ENCODE measurements at places on chromosomes 16 and 17.

GRCh38 chr16:66935314-66936011 is at the start of gene CES2:
TSS of gene CES2 (plus strand) at chr16:66935516. CDS start at chr16:66935636, 120 bp downstream.
- DNase-seq: peak; percentile 79

- DNase-seq: no peak
Measured at GRCh38 chr16:34078691-34079090, 619.3 kb downstream of the TP53TG3F start.

- no peak for DNase-seq
Measured at GRCh38 chr17:76570877-76571471, 14.7 kb downstream of the ST6GALNAC2 start.

DNA sequence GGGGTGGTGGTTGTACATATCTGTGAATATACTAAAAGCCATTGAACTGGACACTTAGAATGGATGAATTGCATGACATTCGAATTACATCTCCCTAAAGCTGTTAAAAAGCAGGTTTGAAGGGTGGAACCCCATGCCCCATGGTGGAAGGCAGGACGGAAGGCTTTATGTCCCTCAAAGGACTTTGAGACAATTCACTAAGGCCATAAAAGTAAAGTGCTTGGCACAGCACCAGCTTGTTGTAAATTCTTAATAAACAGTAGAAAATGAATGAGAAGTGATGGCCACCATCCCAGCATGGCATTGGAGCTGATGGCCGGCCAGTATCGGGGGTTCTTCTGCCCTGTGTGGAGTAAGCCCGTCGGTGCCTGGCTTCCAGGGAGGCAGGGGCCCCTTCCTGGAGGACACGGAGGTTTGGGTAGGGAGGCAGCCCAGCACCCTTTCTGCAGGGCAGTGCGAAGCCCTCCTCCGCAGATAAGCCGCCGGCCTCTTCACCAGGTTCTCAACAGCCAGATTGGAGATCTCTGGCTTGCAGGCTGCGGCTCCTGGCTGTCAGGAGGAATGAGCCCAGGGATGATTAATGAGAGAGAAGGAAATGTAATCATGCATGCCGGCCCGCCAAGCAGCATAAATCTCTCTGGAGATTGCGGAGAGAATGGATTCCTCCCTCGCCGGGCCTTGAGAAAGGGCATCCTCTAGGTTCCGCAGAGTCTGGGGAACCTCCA is 346.9 kb downstream of the FOXL1 start:
- no peak for DNase-seq

DNA sequence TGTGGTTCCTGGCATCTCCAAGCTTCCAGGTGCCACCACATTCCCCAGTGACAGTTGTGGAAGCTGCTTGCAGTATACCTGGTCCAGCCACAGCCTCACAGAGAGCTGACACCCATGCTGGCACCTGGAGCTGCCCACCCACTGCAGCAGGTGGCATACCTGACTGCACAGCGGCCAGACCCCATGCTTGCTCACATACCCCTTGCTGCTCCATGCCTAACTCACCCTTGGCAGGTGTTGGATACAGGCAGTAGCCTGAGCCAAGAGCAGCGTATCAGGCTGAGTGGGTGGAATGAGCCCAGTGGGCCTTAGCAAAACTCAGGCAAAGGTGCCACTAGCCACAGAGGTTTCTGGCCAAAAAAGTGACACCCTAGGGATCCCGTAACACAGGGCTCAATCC is 232.3 kb downstream of the CEP112 start:
- no peak for DNase-seq

- peak; percentile 88 for DNase-seq
Measured at GRCh38 chr17:50055055-50055425, 870 bp upstream of the ITGA3 start.

GRCh38 chr16:85592700-85593493 is 20.2 kb upstream of the GSE1 start:
- no peak for DNase-seq

DNA sequence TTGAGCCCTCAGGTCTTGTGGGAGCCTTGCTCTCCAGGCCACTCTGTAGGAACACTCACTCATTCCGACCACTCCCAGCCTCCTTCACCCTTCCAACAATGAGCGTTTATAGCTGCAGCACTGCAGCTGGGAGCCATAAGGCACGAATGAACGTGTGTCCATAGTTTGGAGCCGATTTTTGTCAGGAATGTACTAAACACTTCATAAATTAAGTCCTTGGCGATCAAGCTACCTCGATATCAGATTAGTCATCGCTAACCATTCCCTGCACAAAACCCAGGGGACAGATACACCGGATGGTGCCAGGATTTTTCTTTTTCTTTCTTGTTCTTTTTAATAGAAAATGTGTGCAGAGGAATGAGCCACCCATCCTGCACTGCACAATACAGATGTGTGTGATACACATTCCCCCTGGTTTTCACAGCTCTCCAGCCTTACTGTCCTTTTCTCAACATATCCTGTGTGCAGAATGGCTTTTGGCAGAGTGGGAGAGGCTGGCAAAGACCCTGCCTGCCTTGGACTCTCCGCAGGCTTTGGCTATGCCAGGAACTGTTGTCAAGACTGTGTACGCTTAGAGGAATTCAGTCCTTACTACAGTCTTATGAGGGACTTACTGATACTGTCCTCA is 68.4 kb upstream of the ELAC2 start:
- no peak for DNase-seq

DNA sequence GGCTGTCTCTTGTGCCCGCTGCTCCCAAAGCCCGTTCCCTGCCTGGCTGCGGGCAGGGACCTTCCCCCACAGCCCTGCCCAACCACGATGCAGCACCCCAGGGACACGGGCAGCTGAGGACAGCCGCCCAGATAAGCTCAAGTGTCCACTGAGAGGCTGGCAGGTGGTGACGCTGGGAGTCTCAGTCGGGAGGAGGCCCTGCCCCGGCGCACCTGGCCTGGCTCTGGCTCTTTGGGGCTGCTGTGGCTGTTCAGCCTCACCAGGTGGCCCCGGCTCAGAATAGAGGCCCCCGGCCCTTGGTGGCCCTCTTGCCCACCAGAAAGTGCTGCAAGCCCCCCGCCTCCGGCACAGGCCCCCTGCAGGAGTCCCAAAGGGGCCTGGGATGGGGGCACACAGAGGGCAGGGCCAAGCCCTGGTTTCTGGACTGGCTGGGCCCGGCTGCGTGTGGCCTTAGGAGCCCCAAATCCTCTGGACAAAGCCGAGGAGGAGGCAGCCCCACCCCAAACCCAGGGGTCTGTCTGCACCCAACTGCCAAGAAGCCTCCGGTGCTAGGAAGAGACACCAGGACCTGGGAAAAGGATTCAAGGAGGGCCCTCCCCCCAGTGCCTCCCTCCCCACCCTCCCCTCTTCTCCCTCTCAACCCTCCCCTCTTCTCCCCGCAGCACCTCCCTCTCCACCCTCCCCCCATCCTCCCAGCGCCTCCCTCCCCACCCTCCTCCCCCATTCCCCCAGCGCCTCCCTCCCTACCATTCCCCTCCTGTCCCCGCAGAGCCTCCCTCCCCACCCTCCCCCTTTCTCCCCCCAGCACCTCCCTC is 5.3 kb downstream of the NTHL1 start:
- DNase-seq: no peak

DNA sequence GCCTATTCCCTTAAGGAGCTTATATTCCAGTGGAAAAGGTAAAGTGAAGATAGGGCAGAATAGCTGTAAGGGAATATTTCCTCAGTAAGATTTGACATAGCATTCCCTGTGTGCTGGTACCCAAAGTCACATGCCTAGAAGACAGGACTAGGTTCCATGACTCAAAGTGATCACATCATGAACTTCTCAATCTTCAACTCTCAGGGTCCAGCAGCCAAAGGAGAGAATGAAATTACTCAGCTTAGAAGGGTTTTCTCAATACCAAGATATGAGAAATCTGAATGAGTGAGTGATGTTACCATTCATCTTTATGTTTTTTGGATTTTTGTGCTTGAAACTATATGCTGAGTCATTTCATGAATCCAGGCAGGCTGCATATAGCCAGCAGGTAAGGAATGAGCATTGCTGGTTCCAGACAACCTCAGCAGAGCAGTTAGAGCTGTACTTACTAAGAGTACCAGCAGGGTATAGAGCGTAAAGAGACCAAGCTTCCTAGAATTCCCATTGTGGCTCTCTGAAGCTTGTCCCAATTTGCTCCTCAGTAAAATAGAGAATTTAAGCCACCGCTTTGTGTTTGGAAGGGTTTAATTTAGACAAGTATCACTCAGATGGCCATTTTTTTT is 91.1 kb downstream of the ANKFN1 start:
- DNase-seq: no peak

GRCh38 chr17:27078296-27078695 is 215.6 kb upstream of the WSB1 start:
- DNase-seq: no peak

DNA sequence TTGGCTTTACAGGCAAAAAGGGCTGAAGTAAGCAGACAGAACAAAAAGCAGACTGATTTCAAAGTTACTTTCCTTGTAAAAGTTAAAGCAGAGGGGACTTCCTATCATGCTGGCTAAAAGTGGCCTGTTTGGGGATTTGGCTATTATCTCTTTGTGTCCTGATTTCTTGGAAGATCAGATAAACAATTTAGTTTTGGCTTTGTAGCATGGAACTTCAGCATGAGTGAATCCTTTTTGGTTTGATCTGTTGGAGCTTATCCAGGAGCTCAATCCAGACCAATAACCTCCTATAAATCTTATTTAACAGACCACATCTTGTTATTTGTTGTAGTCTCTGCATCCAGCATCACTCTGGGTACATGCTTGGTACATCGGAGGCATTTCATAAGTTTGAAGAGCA is 8.9 kb upstream of the RNF112 start:
- DNase-seq: no peak

DNA sequence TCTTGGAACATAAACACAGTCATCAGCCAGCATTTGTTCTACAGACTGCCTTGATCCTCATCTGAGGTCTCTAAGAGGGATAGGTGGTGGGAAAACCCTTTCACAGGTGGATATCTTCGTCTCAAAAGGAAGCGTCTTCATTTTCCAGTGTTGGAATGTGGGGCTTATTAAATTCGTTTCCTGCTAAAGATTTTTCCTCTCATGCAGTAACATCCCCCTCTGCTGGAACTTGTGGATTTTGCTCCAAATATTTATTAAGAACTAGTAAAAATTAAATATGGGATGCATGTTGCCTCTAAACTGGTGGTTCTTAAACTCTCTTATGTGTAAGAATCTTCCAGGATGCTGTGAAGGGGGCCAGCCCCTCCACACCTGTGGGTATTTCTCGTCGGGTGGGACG is 20.1 kb upstream of the MLYCD start:
- DNase-seq: peak; percentile 53

GRCh38 chr17:65990593-65990992 is 201.3 kb downstream of the CEP112 start:
- no peak for DNase-seq

GRCh38 chr16:68257906-68258800 is 6.2 kb upstream of the SLC7A6 start:
- no peak for DNase-seq

- no peak for DNase-seq
Measured at GRCh38 chr16:4702466-4702808, 9.1 kb downstream of the NUDT16L1 start.

DNA sequence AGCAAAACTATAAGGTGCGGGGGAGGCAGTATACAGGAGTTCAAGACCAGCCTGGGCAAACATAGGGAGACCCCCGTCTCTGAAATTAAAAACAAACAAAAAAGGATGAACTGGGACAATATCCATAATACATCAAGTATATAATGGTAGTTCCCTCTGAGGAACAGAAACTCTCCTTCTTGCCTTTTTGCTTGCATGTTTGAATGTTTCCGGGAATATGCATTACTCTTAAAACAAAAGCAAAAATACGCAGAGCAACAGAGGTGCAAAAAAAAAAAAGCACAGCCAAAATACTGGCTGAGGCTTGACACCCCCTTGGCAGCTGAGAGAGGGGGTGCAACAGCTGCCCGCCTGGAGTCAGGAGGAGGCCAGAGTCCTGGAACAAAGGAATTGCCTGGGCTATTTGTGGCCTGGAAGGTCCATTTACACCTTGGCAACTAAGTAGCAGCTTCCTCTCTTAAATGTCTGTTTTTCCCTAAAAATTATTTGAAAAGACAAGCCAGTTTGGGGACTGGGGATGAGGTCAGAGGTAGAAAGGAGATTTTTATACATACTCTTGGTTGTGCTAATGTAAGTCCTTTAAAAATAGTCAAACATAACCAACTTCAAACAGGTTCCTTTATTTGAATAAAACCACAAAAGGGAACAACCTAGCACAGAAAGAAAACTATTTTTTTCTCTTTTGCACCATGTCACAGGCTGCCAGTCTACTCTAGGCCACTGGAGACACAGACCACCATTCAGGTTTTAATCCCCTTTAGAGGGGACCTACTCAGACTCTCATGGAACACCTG is 19.5 kb downstream of the USP7 start:
- no peak for DNase-seq

GRCh38 chr17:8126491-8127066 is 2.7 kb upstream of the HES7 start:
- peak; percentile 75 for DNase-seq

- no peak for DNase-seq
Measured at GRCh38 chr17:42000413-42001133, 16.7 kb downstream of the DNAJC7 start.

- no peak for DNase-seq
Measured at GRCh38 chr17:76379646-76380376, 4.6 kb upstream of the SPHK1 start.

GRCh38 chr17:42577140-42577531 is 393 bp downstream of the PSMC3IP start:
- no peak for DNase-seq

DNA sequence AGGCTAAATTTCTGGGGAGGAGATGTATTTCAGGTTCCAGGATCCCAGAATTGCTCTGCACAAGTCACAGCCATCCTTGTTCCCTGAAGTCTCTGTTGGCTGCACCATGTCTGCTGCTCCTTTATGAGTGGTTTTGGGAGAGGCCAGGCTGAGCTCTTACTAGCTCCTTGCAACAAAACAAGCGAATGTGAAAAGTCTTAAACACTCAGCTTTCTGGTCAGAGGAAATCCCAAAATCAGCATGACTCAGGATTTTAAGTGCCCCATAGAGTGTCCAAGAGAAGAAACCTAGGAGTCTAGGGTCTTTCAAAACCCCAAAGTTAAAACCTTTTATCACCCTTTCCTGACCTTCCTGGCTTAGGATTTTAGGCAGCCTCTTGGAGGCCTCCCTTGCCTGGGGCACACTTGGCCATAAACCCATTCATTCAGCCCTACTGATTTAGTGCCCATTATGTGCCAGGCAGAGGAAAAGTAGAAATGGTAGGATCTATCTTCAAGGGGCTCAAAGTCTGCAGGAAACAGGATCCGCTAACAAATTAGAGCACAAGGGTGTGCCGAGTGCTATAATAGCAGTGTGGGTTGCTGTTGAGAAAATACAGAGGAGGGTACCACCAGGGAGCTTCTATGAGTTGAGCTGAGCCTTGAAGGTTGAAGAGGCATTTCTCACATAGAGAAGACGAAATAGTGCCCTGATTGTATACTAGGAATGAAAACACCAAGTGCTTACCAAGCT is 36.9 kb downstream of the SOST start:
- DNase-seq: no peak

Data from LoVo (cell line).